ENCODE measurements at places on chromosomes 11 and 22.

- DNase-seq, result peak; percentile 49
These were observed 57.6 kb upstream of the NECTIN1 start for GRCh38 chr11:119786431-119787073.

DNA sequence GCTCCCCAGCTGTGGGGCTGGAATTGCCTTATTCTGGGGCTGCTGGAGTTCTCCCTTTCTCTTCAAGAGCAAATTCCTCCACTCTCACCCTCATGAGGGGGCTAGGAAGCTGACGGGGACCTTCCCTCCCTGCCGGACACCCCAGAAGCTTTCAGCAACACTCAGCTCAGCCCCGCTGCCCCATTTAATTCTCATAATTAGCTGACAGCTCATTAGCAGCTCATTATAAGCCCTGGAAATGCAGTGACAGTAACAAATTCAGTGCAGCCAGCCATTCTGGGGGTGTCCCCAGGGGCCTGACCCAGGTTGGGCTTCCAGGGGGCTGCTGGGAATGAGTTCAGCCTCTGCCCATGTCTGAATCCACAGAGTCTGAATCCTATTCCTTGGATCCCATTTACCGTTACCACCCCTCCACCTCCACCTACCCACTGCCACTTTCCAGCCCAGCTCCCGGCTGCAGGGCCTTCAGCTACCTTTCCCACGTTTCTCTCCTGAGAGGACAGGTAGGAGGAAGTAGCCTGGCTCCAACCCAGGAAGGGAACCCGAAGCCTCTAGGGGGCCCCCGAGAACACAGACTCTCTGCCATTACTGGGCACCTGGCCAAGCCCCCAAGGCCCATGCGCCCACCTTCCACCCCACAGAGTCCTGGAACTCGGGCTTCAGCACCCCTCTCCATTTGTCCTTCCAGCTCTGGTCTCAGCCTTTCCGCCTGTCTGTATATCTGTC is 101.7 kb upstream of the LMO1 start:
- no peak for DNase-seq

GRCh38 chr22:30040499-30041260 is 39.6 kb upstream of the HORMAD2 start:
- no peak for DNase-seq

- DNase-seq, result no peak
These were observed 135.4 kb downstream of the ADAMTS15 start for GRCh38 chr11:130583801-130584211.

DNA sequence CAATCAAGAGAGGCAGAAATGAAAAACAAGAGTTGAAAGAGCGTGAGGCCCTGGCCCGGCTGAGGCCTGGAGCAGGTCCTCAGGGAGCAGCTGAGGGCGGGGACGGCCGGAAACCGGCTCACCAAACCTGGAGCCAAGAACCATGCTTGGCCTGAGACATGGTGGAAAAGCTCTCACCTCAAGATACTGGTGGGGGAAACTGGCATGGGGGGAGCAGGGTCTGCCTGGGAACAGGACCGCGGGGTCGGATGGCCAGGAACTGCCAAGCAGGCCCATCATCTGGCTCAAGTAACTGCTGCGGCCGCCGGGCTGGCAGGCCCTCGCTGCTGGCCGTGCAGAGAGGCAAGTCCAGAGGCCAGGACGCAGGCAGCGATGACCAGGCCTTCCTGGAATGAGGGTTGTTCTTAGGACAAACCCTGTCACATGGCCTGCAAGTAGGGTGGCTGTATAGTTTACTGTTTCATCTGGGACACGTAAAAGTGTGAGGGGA is 18.9 kb upstream of the WNT11 start:
- DNase-seq, result no peak

- DNase-seq, result no peak
These were observed 29.0 kb downstream of the FBLN1 start for GRCh38 chr22:45531441-45532234.

DNA sequence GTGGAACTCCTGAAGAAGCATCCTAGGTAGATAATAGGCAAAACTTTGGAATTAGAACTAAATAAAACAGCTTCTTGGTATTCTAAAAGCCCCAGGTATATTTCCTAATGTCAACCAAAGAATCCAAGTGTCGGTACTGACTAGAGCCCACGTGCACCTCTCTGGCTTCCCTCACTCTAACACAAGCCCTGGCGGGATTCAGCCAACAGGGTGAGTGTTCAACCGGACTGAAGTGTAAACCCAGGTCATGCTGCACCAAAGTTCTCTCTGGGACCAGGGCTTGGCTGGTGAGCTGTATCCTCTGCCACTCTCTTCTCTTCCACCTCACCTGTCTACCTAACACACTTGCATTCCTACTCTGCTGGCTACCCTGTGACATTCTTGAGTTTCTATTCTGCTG is 40.1 kb downstream of the USP28 start:
- no peak for DNase-seq

DNA sequence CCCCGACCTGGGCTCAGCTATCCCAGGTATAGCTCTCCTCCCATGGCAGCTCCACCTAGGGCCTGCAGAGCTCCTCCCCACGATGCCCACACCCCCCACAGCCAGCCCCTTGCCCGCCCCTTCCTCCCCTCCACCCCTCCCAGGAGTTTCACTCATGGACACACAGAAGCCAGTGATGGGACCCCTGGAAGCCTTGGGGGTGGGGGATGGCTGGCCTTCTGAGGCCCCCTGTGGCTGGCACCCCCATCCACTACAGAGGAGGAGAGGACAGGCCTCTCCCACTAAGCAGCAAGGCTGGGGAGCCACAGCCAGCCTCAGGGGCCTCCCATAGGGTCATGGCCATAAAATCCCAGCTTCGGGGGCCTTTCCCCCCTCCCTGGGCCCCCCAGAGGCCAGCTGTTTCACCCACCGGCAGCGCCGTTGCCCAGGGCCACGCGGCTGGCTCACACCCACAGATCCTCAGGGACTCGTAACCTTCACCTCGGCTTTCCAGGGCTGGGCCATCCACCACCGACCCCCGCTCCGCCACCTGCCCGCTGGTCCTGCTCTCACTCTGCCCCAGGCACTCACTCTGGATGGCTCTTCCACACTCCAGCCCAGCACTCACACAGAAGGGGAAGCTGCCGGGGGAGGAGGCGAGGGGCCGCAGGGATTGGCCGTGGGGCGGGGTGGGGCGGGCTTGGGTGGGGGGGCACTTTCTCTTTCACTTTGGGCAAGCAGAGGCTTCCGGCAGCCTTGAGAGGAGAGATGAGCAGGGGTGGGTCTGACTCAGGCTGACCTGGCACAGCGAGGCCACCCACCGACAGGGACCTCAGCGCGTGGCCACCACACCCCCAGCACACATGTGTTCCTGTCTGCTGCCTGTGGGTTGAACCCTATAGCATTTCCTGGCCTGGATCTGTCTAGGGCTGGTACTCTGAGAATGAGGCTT is 2.2 kb downstream of the SLC25A22 start:
- DNase-seq, result peak; percentile 80

- DNase-seq, result no peak
These were observed 26.6 kb upstream of the CABP7 start for GRCh38 chr22:29693161-29693560.

DNA sequence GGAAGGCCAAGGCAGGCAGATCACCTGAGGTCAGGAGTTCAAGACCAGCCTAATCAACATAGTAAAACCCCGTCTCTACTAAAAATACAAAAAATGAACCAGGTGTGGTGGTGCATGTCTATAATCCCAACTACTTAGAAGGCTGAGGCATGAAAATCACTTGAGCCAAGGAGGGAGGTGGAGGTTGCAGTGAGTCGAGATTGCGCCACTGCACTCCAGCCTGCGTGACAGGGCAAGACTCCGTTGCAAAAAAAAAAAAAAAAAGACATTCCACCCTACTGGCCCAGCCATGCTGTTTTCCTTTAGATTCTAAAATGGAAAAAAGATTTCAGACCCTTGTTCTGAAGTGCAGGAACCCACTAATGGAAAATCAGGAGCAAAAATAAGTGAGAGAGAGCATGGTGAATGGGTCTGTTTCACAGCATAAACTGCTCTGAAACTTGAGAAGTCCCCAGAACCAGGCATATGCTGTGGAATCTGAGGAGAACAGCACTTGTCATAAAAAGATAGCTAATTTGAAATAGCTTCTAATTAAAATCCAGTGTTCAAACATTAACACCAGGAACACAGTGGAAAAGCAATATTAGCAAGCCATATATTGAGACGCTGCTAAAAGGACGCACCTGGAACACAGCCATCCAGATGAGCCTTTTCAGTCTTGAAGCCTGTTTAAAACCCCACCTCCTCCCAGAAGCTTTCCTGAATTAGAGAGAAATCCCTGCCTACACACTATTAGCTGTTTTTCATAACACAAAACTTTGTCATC is 66.3 kb upstream of the CHRM4 start:
- DNase-seq, result no peak

- no peak for DNase-seq
These were observed 529.6 kb upstream of the CCDC90B start for GRCh38 chr11:83815736-83816135.

DNA sequence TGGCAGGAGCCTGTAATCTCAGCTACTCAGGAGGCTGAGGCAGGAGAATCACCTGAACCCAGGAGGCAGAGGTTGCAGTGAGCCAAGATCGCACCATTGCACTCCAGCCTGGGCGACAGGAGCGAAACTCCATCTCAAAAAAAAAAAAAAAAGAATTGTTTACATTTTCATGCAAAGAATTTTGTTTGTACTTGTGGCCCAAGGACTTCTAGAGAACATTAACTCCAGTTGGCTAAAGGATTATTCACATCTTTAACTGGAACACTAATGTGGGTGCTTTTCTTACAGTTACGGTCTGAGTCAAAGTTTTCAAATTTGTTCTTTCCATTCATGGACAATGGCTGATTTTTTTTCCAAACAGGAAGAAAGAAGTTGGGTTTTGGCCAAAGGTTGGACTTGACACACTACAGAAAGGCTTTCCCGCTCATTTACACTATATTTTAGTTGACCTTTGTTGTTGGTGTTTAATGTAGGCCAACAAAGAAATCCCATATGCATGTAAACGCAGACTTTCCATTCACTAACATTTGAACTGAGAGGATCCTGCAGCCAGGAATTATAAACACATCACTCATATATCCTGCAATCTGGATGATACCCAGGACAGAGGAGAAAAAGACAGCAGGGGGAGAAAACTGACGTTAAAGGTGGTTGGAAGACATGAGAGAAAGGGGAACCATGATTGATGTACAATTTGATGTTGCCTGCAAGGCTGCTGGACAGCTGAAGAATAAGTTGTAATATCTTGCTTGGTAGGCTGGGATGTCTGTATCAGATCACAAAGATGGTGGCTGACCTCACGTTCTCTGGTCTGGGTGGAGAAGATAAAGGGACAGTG is 13.1 kb downstream of the POU2AF1 start:
- no peak for DNase-seq

GRCh38 chr11:68090706-68091105 is 30.5 kb downstream of the CHKA start:
- DNase-seq, result no peak

GRCh38 chr11:100872951-100873740 is 186.1 kb downstream of the ARHGAP42 start:
- DNase-seq, result no peak

DNA sequence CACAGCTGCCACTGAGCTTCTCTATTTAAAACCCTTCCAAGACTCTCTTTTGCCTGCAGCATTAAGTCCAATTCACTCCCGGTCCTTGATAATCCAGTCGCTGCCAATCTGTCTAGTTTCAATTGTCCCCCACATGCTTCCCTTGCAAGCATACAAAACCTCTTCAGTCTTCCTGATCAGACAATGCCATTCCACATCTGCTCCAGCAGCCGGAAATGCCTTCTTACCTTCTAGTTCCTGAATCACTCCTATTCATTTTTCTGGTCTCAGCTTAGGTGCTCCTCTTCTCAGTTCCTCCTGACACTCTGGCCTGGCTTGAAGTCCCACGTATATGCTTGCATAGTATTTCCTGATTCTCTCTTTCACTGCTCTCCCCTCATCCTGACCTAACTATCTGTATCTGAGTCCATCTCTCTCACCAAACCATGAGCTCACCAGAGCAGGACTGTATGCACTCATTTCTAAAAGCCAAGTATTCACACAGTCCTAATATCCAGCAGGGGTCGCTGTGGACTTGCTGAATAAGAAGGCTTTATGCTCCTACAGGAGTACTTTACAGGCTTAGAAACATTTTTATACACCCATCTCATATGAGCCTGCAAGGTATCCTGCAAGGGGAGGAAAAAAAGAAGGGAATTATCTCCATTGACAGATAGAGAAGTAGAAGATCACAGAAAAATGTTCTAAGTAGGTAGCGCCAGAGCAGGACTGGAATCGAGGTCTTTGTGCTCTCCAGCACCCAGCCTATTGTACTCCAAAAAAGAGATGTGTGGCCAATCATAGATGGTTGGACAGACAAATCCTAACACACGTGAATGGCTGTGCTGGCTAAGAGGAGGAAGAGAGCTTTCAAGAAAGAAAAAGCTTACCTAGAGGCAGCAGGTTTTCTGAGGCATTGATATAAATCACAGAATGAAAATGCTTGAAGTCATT is 19.2 kb downstream of the XRRA1 start:
- peak; percentile 95 for DNase-seq

- no peak for DNase-seq
These were observed 516.6 kb downstream of the FAM181B start for GRCh38 chr11:82216927-82217570.

DNA sequence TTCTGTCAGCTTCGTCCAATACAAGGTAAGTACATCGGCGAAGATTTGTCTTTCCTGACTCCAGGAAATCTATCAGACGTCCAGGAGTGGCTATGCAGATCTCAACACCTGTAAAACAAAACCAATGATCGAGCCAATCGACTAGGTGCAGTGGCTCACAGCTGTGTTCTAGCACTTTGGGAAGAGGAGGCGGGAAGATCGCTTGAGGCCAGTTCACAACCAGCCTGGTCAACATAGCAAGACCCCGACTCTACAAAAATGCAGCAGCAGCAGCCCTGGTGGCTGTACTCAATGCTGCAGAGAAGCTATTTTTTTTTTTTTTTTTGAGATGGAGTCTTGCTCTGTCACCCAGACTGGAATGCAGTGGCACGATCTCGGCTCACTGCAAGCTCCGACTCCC is 11.2 kb downstream of the DDX17 start:
- DNase-seq, result no peak

DNA sequence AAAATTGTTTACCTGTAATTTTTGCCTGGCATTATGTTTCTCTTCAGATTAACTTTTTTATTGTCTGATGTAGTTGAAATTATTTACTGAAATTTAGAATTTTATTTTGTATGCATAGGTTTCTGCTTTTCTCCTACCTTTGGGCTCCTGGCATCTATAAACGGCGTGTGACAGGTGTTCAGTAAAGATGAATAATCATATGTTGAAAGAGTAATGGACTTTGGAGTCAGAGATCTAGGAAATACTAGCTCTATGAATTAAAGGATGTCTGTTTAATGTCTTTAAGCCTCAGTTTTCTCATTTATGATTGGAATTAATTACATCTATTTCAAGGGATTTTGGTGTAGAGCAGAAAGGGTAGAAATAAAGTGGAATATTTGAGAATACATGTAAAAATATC is 7.2 kb upstream of the ANGPTL5 start:
- DNase-seq, result no peak

GRCh38 chr11:64245401-64245796 is 1.3 kb downstream of the PPP1R14B start:
- no peak for DNase-seq

Data from NCI-H1417 (cell line).